ENCODE measurements at places on chromosomes 6 and 20.

DNA sequence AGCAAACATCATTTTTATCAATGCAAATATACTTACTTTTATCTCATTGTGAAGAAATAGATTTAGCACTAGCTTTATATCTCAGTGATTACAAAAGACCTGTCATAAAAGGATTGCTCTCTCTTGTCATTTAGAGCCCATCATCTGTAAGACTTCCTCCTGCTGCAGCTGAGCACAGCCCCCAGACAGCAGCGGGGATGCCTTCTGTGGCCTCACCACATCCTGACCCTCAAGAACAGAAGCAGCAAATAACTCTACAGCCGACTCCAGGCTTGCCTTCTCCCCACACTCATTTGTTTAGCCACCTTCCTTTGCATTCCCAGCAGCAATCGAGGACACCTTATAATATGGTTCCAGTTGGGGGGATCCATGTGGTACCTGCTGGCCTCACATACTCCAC lies 127.0 kb upstream of the EDN1 start:
- no peak for DNase-seq

DNA sequence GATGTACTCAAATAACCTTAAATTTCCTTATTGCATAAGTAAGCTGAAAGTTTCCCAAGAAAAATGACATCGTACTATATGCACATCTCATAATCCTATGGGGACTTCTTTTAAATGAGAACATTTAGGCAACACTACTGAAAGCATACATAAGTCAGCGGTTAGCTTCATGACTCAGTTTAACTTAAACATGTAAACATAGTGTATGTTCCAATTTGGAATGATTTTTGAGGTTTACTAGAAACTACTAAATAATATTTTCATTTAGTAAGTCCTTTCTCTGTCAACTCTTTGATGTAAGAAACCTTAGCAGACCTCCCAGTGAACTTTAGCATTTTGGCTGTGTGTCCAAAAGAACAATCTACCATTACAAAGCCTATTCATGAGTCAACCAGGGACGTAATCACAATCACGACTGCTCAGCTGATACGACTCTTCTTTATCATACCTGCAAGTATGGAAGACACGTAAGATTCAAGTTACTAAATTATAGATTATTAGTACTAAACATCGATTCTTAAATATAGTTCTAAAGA lies 19.3 kb downstream of the HIVEP2 start:
- peak; percentile 50 for DNase-seq

- no peak for DNase-seq
Observed at GRCh38 chr6:144216668-144217218, 66.4 kb downstream of the STX11 start.

DNA sequence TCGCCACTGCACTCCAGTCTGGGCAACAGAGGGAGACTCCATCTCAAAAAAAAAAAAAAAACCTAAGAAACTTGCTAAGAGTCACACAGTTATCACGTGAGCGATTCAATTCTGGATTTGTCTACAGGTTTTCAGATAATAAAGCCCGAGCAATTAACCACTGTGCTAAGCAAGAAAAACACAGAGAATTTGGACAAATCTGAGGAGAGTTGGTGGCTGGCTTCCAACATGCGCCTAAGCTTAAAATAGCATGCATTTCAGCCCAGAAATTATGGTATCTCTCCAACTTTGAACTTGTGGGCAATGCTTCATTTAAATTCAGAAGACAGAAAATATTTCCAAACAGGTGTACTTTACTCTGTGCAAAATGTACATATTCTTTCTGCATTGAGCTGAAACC lies 232.9 kb downstream of the TSHZ2 start:
- no peak for DNase-seq
